ENCODE measurements at places on chromosomes 4 and X.
A peak's percentile ranks its signal among the peaks of the same experiment; 100 is the strongest.

GRCh38 chr4:156837625-156838345, 133.8 kb downstream of the PDGFC start:
- no peak for DNase-seq

GRCh38 chrX:133609166-133609565, 193.9 kb upstream of the GPC4 start:
- no peak for DNase-seq

- DNase-seq, result no peak
Measured at GRCh38 chrX:140440876-140441275, 64.0 kb downstream of the SOX3 start.

DNA sequence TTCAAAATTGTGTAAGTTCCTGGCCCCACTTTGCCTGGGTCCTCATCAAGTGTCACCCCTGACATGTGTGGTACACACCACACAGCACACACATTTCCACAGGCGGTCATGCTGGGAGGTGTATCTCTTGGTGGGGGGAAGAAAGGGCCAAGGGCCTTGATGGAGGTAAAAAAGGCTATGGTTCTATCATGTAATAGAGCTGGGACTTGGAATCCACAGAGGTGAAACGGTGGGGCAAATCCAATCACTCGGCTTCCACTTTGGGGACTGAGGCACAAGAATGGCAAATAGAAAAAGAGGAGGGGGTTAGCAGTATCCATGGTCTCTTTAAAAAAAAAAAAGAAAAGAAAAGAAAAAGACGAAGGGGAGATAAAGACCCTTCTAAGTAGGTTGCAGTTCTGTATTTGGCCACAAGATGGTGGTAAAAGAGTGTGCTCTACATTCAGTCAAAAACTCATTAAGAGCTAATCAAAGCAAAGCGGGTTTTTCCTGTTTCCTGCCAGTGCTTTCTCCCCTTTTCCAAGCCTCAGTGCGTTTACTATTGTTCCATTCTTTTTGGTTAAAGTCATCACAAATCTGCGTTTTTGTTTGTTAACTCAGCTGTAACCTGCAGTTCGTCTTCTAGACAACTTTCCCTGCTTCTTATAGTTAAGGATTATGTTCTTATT, 37.0 kb upstream of the ATP6AP2 start:
- no peak for DNase-seq

GRCh38 chr4:136742333-136742732, 790.0 kb downstream of the PCDH18 start:
- DNase-seq, result no peak

DNA sequence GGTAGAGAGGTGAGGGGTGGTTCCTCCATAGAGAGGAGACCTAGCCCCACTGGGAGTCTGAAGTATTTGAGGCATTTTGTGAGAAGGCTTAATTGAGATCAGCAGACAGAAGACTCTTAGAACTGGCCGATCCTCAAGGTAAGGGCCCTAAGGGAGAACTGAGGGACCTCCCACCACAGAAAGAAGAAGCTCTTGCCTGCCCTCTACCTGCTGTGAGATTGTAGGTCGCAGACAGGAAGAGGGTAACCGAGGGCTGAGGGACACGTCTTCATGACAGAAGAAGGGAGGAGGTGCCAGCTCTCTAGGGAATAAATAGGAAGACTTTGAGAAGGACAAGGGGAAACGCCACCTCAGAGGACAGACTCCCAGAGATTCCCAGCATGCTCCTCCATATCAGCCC, 24.1 kb upstream of the MAGEC1 start:
- DNase-seq, result no peak

- no peak for DNase-seq
Measured at GRCh38 chrX:65741823-65742222, 74.4 kb downstream of the MSN start.

DNA sequence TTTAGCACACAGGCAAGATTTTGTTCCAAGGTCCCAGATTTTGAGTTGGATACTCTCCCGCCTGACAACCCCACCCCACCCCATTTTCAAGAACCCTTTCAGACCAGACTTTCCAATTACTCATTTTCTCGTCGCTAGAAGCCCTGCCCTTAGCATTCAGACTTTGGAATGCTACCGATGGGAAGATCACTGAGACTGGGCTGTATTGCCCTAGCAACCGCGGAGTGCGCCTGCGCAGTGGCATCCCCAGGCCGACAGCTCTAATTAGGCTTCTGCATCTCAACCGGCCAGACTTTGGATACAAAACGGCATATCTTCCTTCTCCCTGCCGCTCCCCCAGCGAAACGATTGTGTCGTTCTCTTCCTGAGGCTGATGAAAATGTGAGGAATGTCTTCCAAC, 3.4 kb downstream of the MAGEE2 start:
- DNase-seq, result no peak

GRCh38 chr4:99394896-99395295, 40.2 kb downstream of the ADH7 start:
- DNase-seq, result no peak

GRCh38 chr4:152892974-152893373, 43.1 kb upstream of the FHDC1 start:
- no peak for DNase-seq

GRCh38 chr4:97910005-97910404, 233.3 kb downstream of the STPG2 start:
- DNase-seq, result no peak

DNA sequence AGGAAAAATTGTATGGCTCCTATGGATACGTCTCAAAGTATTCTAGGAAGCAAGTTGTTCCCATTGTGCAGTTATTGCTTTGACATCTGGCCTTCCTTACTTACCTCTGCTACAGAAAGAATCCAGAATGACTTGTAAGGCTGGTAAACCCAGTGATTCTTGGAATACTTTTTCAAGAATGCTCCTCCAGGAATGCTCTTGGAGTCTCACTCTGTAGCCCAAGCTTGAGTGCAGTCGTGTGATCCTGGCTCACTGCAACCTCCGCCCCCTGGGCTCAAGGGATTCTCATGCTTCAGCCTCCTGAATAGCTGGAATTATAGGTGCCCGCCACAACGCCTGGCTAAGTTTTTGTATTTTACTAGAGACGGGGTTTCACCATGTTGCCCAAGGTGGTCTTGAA, 38.1 kb downstream of the GAB1 start:
- DNase-seq, result no peak

- no peak for DNase-seq
Measured at GRCh38 chrX:599837-600715, 30.5 kb upstream of the SHOX start.

GRCh38 chrX:53718073-53718472, 31.6 kb upstream of the HUWE1 start:
- DNase-seq, result no peak

GRCh38 chrX:100944601-100945000, 15.9 kb upstream of the XKRX start:
- DNase-seq, result no peak

- DNase-seq, result no peak
Measured at GRCh38 chrX:47180346-47180745, 13.3 kb upstream of the UBA1 start.

GRCh38 chrX:1595711-1596060, 4.3 kb downstream of the AKAP17A start:
- no peak for DNase-seq

- DNase-seq, result no peak
Measured at GRCh38 chr4:138010639-138011038, 231.5 kb downstream of the SLC7A11 start.

DNA sequence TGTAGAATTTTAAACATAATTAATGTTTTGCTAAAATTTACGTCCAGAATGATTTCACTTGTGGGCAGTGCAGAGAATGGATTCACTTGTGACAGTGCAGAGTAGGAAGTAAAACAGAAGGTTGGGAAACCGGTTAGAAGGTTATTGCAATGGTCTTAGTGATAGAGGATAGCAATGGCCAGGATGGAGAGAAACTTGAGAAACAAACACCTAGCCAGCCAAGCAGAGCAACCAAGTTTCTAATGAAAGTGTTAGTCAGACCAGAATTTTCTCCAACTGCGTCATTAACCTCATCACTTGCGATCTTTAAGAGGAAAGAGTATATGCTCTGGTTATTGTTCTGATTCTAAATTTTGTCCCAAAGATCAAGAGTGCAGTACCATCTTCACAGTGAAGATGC, 50.0 kb upstream of the TBC1D9 start:
- no peak for DNase-seq

GRCh38 chr4:165370530-165370929, 8.3 kb upstream of the CPE start:
- no peak for DNase-seq

DNA sequence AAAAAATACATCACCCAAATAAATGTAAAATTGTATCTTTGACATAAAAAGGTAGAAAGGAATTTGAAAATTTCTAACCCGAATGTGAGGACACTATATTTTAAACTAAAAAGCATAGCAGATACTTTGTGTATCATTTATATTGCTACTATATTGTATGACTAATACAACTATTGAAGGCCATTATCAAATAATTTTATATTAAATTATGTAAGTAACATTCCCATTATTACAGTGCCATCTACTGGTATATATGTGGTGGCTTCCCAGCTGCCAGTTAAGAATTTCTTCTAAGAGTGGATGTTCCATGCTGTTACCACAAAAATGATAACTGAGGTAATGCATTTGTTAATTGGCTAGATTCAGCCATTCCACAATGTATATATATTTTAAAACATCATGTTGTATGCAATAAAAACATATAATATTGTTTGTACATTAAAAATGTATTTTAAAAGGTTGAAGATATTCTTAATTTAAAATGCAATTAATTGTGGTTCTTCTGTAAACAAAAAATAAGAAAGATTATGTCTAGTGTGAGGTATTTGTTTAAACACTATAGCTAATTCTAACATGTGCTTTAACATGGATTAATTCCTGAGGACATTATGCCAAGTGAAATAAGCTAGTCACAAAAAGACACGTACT, 65.3 kb downstream of the EGF start:
- DNase-seq, result peak; percentile 13

- DNase-seq, result no peak
Measured at GRCh38 chrX:66328950-66329596, 165.0 kb downstream of the HEPH start.

DNA sequence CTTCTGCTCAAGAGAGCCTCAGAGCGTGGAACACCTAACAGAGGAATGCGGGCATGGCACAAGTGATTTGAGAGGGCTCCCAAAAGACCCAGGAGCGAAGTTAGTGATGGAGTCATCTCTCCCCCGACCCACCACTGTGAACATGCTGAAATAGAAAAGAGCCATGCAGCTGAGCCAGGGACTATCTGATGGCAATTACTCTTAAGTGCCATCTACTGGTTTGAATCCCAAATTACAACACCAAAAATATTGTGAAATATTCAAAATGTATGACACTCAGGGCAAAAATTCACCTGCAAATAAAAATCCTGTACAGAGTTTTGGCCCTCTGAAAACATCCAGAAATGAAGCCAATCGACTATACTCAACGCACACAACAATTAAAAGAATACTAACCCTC, 2038.9 kb upstream of the ADGRL3 start:
- no peak for DNase-seq

- no peak for DNase-seq
Measured at GRCh38 chr4:152957437-152958171, 21.5 kb downstream of the FHDC1 start.

DNA sequence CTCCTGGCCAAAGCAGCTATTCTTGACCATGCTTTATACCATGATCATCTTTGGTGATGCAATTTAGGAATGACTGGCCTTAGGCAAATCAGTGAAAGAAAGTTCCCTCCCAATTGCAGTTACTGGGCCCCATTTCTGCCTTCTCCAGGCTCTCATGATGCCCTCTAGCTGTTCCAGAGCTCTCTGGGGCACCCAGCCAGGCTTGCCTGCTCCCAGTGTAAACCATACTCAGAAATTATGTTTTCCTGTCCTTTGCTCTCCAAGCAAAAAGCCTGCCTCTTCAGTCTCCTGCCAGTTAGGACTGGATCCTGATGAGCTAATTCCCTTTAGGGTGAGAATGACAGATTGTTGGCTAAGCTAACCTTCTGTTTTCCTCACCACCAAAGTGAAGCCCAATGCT, 85.3 kb upstream of the RBPJ start:
- no peak for DNase-seq

- no peak for DNase-seq
Measured at GRCh38 chr4:8538703-8539567, 41.3 kb upstream of the GPR78 start.

GRCh38 chrX:30910124-30910860, 21.2 kb upstream of the TAB3 start:
- DNase-seq, result peak; percentile 10

DNA sequence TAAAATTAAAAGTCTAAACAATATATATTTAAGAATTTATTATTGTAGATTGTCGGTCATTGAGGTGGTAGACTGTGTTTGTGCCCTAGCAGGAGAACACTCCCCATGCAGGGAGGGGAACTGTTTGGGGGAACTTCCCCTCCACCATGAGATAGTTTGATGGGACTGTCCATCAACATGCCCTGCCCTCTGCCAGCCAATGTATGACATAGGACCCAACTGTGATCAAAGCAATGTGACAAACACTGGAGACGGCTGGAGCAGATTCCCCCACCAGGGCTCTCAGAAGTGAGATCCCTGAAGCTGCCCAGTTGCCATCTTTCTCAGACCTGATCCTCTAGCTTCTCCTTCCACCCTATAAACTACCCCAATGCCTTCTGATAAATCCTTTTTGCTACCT, 44.9 kb downstream of the SH3KBP1 start:
- DNase-seq, result no peak

- no peak for DNase-seq
Measured at GRCh38 chrX:57596109-57596508, 4.3 kb downstream of the ZXDB start.

DNA sequence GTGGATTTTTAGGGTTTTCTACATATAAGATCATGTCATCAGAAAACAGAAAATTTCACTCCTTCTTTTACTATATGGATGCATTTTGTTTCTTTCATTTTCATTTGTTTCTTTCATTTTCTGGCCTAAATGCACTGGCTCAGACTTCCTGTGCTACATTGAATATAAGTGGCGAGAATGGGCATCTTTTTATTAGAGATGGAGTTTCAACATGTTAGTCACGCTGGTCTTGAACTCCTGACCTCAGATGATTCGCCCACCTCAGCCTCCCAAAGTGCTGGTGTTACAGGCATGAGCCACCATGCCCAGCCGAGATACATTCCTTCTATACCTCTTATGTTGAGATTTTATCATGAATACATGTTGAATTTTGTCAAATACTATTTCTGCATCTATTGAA, 61.8 kb downstream of the BRWD3 start:
- peak; percentile 7 for DNase-seq

DNA sequence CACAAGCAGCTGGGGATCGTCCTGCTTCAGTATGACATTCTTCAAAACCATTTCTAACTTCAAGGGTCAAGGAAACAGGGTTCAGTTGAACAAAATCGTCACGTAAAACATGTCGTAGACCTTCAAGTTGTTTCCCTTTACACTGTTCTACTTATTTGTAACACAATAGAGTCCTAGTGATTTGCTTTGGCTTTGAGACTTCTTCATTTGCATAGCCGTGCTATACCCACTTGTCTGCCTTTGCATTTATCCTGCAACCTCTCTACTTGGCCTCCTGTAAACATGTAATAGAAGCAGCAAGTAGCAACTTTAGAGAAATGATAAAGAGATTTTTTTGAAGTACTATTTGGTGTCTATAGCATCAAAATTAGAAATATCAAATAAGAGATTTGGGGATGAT, 194.9 kb downstream of the SLC7A11 start:
- no peak for DNase-seq
